Stimulated activated CD4-positive, alpha-beta T cell treated with anti-CD3 and anti-CD28 coated beads, Interleukin-15, amount 100 ng/mL, for 1 hour (primary cell): ENCODE measurements at places on chromosomes 4 and X.

DNA sequence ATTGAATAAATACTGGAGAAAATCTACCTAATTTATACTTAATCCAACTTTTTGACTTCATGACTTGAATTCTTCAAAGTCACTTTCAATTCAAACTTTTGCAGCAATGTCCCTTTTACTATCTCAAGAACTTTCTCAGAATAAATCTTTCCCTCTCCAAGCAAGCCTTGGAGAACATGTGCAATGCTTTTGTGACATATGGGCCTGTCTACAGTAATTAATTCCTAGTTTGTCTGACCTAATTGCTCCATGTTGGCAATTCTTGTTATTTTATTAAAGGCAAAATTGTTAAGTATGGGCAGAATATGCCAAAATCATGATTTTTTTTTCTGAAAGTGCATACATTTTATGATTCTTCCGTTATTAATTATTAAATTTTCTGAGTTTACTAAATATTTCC is 1115.3 kb downstream of the PDHA2 start:
- no peak for DNase-seq

- no peak for DNase-seq
Observed at GRCh38 chrX:10166731-10167151, 10.0 kb downstream of the CLCN4 start.

DNA sequence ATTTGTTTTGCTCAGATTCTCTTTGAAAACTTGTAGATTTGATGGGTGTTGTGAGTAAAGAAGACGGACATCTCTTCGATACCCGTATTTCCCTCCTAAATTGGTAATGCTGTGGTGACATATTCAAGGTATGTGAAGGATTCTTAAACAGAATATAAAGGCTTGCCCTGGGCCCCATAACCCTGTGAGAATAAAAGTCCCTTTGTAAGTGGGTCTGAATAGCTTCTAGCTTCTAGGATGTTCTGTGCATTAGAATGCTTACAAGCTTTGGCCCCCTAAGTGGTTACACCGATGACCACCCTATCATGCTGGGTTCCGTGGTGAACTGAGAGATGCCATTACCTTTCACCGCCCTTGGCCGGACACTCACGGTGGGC is 574 bp upstream of the MOB1B start:
- DNase-seq, result no peak

DNA sequence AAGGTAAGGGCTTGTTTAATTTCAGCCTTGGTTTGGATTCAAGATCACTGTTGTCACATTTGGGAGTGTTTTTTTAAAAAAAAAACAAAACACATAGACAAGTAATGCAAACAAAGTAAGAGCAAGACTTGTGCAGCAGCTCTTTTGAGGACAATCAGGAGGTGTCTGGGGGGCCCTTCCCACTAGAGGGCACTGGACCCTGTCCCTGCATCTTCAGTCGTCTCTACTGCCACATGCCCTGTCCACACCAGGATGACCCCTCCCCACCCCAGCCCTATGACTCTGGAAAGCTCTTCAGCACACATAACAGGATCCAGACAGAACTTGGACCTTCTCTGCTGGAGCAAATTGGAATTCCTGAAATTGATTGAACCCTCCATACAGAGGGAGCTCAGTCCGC is 71.0 kb downstream of the USP46 start:
- no peak for DNase-seq

DNA sequence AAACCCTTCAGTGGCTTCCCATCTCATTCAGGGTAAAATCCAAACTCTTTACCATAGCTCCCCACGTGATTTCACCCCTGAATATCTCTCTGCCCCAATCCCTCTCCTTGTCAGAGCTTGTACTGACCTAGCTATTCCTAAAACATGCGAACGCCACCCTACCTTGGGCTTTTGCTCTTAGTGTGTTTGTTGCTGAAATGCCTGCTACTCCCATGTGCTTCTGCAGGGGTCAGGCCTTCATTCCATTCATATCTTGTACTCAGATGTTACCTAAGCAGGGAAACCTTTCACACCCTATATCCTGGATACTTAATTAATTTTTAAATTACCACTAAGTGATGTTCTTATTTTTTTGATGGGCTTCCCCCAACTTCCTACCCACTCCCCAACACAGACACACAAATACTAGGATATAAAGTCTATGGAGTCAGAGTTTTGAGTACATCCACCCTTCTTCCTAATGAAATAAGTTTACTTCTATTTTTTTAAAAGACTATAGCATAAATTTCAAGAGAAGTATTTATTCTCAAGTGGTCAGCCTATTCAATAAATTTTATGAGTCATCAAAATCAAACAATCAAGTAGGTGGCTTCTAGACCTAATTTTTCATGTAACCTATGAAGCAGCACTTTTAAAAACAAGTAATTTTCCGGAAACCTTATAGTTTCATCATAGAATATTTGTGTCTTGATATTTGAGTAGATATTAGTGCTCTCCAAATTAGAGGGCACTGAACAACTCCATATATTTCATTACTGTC is 189.4 kb downstream of the RAPGEF2 start:
- no peak for DNase-seq

DNA sequence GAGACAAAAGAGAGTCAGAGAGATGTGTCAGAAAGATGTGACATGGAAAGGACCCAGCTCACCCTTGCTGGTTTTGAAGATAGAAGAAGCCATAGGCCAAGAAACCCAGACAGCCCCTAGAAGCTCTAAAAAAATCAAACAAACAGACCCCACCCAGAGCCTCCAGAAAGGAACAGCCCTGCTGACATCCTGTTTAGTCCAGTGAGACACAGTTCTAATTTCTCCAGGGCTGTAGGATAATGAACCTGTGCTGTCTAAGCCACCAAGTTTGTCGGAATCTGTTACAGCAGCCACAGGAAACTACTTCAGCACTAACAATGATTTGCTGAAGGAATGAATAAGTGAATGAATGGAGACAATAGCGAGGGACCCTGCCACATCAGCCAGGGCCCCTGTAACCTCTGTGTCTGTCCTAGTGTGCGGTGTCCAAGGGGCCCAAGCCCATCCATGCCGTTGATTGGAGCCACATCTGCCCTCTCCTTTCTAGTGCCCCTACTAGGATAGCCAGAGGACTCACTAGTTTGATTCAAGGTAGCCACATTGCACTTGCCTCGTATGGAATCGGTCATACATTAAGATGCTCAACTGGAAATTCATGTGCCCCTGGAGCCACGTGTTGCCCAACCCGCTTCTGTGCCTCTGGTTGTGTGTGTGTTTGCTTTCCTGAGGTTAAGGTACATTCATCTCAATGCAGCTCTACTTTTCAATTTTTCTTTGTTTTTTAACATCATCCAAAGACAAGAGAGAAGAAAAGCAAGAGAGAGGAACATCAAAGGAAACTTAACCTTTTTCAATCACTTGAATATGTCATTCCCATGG is 32.5 kb upstream of the SLC2A9 start:
- DNase-seq, result no peak

GRCh38 chr4:87353592-87353991 is 30.9 kb upstream of the HSD17B13 start:
- DNase-seq, result no peak

GRCh38 chr4:86272669-86273068 is 87.2 kb downstream of the MAPK10 start:
- no peak for DNase-seq

DNA sequence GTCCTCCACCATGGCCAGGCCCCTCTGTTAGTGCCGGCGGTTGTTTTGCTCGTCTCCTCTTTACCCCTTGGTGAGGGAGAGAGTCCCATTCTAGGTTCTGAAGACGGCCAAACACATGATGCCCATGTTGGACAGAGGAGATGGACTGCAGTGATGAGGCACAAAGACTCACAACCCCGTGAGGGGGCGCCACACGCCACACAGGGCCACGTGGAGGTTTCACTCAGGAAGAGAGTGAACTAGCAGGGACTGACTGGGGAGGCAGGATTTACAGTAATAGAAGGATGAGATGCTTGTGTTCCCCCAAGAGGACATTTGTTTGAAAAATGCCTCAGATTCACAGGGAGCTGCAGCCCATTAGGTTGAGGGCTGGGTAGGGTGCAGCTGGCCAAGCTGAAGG is 655.3 kb upstream of the FRG1 start:
- DNase-seq, result no peak

DNA sequence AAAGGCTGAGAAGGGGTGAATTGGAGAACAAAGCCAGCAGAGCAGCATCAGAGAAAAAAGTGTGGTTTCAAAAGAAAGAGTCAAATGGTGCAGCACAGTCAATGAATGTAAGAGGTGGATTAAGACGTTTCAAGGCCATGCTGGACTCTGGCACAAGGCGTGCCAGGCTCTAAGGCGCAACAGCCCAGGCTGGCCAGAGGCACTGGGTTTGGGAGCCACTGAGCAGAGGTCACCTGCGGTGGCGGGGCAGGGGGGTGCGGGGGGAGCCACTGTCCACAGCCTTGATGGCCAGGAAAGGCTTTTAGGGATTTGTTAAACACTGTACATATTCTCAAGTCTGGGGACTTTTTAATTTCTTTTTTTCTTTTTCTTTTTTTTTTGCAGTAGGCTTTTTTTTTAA is 222.5 kb upstream of the FAT1 start:
- no peak for DNase-seq

DNA sequence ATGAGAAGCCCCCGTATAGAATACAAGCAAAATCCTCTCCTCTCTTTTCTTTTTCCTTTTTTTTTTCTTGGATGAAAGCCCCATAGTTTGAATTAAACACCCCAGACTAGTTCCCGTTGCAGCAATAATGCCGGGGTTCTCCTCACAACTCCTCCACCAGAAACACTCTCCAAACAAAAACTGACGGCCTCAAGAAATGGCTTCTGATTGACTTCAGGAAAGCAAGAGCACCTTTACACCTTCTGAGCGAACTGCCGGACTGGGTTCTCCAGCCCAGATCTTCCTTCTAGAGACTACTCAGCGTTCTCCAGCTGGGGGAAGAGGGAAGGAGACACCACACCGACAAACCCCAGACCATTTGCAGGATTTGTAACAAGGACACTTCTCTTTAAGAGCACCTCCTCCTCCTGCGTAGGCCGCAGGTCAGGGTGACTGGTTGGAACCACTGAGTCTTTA is 4.0 kb downstream of the HAND2 start:
- DNase-seq, result no peak

DNA sequence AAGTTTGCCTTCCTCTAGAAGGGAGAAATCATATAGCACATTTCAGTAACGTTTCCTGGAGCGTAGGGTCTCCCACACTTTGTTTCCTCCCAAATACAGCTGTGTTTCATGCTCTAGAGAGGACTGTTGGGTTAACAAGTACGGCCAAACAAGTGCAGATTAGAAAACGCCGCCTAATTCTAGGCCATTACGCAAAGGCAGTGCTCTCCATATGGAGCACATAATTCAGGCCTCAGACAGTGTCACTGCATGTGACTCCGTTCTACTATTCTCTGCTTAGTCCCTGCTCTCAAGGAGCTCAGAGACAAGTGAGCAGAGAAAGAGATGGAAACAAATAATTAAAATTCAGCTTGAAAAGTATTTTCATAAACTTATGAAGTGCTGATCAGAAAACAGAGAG is 11.6 kb downstream of the ZNF827 start:
- no peak for DNase-seq
